HTR-8/SVneo (cell line): ENCODE measurements at places on chromosomes 16 and 17.

GRCh38 chr17:20823905-20824304, 218.9 kb downstream of the USP22 start:
- no peak for DNase-seq

GRCh38 chr16:55357241-55357640, 33.2 kb downstream of the IRX6 start:
- no peak for DNase-seq

- no peak for DNase-seq
Measured at GRCh38 chr16:66226762-66227161, 139.7 kb upstream of the CDH5 start.

DNA sequence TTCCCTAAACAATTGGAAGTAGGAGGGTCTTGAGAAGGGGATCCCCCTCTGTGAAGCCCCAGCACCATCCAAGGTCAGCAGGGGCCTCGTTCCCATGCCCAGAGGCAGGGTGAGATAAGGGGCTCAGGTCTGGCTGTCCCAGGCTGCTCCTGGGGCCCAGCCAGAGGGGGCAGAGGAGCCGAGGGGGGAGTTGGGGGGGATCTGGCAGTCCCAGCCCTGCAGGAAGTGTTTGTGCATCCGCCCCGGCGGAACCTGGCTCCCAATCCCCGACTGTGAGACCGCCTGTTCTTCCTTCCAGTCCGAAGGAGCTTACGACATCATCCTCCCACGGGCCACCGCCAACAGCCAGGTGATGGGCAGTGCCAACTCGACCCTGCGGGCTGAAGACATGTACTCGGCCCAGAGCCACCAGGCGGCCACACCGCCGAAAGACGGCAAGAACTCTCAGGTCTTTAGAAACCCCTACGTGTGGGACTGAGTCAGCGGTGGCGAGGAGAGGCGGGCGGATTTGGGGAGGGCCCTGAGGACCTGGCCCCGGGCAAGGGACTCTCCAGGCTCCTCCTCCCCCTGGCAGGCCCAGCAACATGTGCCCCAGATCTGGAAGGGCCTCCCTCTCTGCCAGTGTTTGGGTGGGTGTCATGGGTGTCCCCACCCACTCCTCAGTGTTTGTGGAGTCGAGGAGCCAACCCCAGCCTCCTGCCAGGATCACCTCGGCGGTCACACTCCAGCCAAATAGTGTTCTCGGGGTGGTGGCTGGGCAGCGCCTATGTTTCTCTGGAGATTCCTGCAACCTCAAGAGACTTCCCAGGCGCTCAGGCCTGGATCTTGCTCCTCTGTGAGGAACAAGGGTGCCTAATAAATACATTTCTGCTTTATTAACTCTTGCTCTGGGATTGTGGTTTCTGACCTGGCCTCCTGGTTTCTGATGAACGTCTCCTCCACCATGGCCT, 14.9 kb downstream of the GPRC5C start:
- no peak for DNase-seq

DNA sequence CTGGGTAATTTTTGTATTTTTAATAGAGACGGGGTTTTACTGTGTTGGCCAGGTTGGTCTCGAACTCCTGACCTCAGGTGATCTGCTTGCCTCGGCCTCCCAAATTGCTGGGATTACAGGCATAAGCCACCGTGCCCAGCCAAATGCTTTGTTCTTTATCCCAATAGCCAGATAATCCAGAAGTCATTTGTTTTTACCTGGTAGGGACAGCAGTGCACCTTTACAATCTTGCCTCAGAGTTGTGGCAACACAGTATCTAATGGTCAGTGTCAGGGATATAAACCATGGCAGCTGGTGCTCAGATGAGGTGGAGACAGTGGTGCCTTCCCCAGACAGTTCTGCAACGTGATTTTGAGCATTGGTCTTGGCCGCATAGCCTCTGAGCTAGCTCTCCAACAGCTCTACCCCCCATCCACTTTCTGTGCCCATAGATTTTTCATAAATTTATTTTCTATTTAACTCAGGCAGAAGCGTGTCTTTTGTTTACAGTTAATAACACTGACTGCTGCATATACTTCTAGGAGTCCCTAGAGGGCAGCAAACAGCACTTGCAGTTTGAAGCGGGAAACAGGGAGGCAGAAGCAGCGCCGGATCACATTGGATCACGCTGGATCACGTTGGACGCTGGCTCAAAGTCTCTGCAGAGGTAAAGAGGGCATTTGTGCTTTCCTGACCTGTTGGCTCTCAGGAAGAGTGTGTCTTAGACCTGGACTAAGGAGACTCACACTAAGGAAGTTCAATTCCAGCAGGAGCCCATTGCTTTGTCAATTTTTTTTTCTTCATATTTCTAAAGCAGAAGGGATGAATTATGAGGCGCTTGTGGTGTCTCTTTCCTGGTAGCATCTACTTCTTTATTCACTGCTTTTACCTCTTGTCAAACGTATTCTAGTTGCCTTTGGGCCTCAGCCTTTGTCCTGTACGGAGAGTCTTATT, 5.1 kb upstream of the GGT6 start:
- peak; percentile 84 for DNase-seq

DNA sequence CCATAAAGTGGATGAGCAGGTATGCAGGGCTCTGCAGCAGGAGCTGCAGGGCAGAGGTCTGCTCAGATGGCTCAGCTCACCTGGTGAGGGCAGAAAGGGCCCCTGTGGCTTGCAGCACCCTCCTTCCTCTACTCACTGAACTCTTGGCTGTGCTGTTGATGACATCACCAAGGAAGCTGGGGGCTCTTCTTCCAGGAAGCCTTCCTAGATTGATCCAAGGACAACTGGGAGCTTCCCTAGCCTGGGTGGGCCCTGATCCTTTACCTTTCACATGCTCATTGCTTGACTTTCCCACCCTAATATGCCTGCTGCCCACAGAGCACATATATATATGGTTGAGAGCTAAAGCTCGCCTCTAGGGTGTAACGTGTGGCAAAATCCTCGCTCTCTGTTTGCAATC, 2.5 kb downstream of the KIF19 start:
- DNase-seq: no peak

- DNase-seq: no peak
Measured at GRCh38 chr17:18143044-18143936, 34.7 kb downstream of the MYO15A start.

DNA sequence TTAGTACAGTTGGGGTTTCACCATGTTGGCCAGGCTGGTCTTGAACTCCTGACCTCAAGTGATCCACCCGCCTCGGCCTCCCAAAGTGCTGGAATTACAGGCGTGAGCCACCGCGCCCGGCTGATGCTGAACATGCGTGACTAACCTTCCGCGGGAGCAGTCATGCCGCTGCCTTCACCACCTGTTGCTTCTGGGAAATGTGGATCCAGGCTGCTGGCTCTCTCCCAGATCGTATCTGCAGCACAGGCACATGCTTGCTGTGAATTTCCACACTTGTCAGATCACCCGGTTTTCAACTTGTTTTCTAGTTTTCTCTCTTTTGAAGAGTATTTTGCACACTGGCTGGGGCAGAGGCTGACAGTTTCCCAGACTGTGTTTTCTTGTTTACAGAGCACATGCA, 97.9 kb downstream of the ADCY9 start:
- no peak for DNase-seq

- no peak for DNase-seq
Measured at GRCh38 chr17:74843352-74843627, 16.4 kb downstream of the GRIN2C start.

- no peak for DNase-seq
Measured at GRCh38 chr17:80774643-80775281, 216.9 kb upstream of the CHMP6 start.

- no peak for DNase-seq
Measured at GRCh38 chr16:31331807-31332301, 23.1 kb upstream of the ITGAX start.

- DNase-seq: no peak
Measured at GRCh38 chr17:15967706-15968399, 22.9 kb downstream of the ADORA2B start.

DNA sequence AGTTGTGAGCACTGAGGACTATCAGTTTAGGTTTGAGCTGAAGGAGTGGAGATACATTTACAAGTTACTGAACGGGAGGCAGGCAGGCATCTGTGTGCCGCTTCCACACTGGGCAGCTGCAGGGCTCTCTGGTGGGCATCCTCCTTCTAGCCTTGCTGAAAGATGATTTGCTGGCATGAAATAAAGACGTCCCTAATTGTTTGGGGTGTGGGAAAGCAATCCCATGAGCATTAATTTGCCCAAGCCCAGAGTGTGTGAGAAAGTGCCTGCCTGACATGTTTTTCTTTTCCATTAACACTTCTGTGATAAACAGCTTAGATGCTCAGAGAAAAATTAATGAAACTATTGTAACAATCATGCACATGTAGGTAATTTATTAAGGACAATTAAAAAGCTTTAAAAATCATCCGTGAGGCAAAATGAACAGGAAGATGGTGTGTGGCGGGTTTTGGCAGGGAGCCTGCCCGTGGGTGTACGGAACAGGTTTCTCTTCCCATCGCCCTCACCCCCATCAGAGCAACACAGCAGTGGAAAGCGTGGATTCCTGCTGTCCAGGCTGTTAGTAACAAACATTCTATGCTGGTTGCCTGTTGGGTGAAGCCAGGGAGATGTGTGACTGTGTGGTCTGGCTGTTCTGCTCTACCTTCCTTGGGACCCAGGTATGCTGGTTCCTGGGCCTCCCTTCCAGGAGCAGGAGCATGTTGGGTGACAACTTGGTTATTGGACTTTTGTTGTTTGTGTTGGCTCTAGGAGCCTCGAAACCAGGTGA, 191.9 kb downstream of the MSI2 start:
- DNase-seq: no peak

- peak; percentile 78 for DNase-seq
Measured at GRCh38 chr17:82051776-82052637, at the start of the genes GPS1 and RFNG. Gene GPS1, plus strand, starts transcription at chr17:82051898. Its CDS starts 34 bp downstream, at chr17:82051932. Gene RFNG, minus strand, starts transcription at chr17:82051811. Its CDS starts 45 bp downstream, at chr17:82051766.

DNA sequence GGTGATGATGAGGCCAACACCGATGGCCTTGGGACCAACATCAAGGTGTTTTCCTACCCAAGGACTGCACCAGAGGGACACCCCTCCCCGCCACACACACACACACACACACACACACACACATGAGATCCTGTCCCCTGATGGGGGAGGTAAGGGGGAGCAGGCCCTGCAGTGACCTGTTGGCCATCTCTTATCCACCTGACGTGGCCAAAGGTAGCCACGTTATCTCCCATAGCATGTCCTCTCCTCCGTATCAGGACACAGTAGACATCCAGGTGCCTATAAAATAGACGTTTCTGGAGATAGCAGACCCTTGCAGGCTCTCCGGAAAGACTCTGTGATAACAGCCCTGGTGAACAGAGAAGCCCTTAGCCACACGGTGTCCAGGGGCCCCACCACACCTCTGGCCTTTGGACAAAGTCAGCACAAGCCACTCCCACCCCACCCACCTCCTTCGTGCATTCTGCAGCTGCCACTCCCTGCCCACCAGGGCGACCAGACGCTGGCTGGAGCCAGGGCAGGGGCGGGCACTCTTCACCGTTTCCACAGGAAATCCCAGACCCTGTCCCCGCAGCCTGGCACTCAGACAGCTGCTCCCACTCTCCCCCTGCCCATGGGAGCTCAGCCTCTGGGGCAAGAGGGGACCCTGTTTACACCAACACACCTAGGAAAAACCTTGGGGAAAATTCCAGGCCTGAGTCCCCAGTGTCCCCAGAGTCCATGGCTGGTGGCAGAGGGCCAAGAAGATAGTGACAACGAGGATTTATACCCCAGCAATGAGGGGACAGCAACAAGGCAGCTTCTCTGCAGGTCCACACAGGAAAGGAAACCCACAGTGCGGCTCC, 15.4 kb upstream of the ENPP7 start:
- DNase-seq: no peak

GRCh38 chr16:89678258-89678657, 8.2 kb upstream of the CDK10 start:
- DNase-seq: no peak

- DNase-seq: no peak
Measured at GRCh38 chr17:48868916-48869500, 23.6 kb upstream of the ATP5MC1 start.

GRCh38 chr16:85126705-85127378, 14.6 kb upstream of the CIBAR2 start:
- DNase-seq: peak; percentile 87

GRCh38 chr17:42055496-42055895, 5.1 kb upstream of the C17orf113 start:
- DNase-seq: no peak

- DNase-seq: no peak
Measured at GRCh38 chr17:72665852-72666851, 426.3 kb downstream of the SLC39A11 start.

DNA sequence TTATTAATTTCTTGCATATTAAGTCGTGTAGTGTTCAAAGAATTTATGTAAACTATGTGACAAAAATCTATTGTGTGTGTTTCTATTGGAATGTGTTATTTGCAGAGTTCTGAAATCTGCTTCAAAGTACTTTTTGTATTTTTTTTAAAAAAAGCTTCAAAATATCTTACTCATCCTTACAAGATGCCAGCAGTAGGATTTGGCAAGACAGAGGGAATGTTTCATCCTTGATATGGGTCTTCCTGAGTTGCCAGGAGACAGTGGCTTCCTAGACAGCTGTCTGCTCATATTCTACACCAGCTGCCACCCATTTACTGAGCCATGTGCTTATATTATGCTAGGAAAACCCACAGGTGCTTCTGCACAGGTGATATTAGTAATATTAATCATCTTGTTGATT, 36.4 kb downstream of the EFCAB5 start:
- DNase-seq: no peak

- no peak for DNase-seq
Measured at GRCh38 chr17:36899250-36900159, 37.8 kb upstream of the LHX1 start.

GRCh38 chr16:11848842-11849241, 2.5 kb downstream of the RSL1D1 start:
- no peak for DNase-seq

GRCh38 chr16:25966172-25967097, 274.7 kb downstream of the HS3ST4 start:
- DNase-seq: no peak

DNA sequence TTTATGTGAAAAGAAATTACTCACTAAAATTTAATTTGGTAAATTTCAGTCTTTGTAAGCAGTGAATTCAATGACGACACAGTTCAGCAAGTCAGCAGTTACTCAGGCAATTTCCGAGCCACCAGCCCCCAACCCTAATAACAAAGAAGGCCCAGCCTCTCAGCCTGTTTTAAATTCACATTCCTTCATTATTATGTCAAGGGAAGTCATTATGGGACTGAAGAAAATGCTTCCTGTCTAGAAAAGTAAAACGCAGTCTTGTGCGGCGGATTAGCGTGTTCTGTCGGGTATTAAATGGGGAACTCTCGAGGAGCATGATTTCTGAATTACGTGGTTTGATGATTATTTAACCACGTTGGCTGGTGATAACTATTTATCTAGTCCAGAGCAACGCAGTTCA, 177.6 kb downstream of the AIPL1 start:
- DNase-seq: no peak

DNA sequence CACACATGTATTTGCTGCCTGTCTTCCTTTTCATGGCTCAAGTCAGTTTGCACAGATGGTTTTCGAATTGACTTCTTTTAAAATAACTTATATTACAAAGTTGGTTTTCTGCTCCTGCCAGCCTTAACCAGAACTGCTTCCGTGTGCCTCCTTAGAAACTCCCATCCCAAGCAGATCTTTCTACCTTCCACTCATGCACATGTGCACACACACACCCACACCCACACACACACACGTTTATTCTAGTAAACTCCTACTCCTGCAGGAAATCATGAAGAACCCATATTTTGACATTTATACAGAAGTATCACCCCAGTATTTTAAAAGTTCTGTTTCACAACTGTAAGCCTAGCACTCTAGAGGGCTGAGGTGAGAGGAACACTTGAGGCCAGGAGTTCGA, 329.5 kb upstream of the SOX9 start:
- DNase-seq: no peak
